SJSA1 (cell line): ENCODE measurements at places on chromosomes 1 and 21. TPM values are rescaled to one million over a fixed set of nuclear protein-coding genes. Genes with fewer than 3 reads are reported as not detected.

PRR9 gene
- total RNA-seq: not detected in 2 replicates

DNALI1 gene
- 0.28 and 1.0 TPM in 2 replicates for total RNA-seq

MYBPHL gene
- total RNA-seq: not detected in 2 replicates

OR2M7 gene
- total RNA-seq: not detected in 2 replicates

ADAMTS5 gene
- total RNA-seq: 0.06 and 1.1 TPM in 2 replicates

CYP4A22 gene
- not detected in 2 replicates for total RNA-seq

B3GALT5 gene
- total RNA-seq: 0.76 and 1.2 TPM in 2 replicates

AMY2B gene
- total RNA-seq: 0.42 TPM in 1 of 2 replicates, not detected in the other

RAB3B gene
- 20.6 and 31.4 TPM in 2 replicates for total RNA-seq

RGS13 gene
- not detected in 2 replicates for total RNA-seq

OLFML2B gene
- total RNA-seq: 0.13 and 1.8 TPM in 2 replicates

GBP1 gene
- total RNA-seq: 55.8 and 68.0 TPM in 2 replicates

OR2T29 gene
- total RNA-seq: not detected in 2 replicates

SLC45A1 gene
- total RNA-seq: 0.44 and 2.5 TPM in 2 replicates
